ENCODE measurements at places on chromosomes 2 and 18.

DNA sequence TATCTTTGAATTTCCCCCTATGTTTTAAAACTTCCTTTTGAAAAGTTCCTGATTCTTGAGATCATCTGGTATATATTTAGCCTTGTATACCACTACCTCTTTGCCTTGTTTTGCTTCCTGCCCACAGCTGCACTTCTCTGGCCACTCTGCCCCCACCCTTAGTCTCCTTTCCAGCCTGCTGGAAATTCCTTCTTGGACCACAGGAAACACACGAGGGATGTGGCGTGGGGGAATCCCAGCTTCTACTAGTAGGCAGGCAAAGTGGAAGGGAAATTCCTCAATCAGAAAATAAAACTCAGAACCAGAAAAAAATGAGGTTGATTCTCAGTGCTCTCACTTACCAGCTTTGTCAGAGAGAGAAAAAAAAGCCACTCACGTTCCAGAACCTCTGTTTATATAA lies 13.4 kb downstream of the IL18RAP start:
- DNase-seq = no peak

DNA sequence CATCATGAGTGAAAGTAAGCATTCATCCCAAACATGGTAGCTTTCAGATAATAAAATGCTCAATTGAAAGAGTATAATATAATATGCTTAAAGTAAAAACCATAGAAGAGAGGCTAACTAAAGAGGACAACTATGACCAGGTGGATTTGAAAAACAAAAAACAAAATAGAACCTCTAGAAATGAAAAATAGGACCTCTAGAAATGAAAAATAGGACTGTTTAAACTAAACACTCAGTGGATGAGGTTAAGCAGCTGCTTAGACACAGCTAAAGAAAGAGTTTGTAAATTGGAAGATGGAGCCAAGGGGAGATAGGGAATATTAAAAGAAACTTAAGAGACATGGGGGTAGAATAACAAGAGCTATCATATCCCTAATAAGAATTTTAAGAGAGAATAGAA lies 301.6 kb downstream of the BCL2 start:
- no peak for DNase-seq

- DNase-seq = peak; percentile 5
Observed at GRCh38 chr2:169670215-169670651, 24.0 kb downstream of the CFAP210 start.

- no peak for DNase-seq
Observed at GRCh38 chr2:157185476-157186227, 71.9 kb upstream of the GALNT5 start.

- DNase-seq = no peak
Observed at GRCh38 chr2:156790343-156791037, 354.3 kb downstream of the GPD2 start.

GRCh38 chr2:174836377-174836994 lies 72.2 kb upstream of the CHRNA1 start:
- DNase-seq = peak; percentile 81

GRCh38 chr2:175769200-175769599 lies 232.9 kb downstream of the LNPK start:
- peak; percentile 6 for DNase-seq

DNA sequence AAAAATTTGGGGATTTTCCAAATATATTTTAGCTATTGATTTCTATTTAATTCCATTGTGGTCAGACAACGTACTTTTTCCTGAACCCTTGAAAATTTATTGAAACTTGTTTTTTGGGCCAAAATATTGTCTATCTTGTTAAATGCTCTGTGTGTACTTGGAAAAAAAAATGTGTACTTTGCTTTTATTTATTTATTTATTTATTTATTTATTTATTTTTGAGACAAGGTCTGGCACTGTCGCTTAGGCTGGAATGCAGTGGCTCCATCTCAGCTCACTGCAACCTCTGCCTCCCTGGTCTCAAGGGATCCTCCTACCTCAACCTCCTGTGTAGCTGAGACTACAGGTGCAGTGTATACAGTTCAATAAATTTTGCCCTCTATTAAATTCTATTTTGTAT lies 94.6 kb downstream of the TGIF1 start:
- DNase-seq = no peak

DNA sequence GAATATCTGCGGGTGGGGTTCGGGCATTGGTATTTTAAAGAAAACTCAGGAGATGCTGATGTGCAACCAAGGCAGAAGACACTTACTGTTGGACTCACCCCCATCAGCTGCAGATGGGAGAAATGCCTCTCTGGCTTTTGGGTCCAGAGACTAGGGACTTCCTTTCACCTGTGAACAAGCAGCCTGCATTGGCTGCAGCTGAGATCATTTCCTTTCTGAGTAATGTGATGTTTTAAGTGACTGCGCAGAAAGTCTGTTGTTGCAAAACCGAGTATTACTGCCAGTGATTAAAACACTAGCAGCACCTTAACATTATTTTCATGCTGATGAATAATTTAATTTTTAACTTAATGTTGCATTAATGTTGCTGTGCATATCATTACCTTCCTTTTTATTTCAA lies 143.0 kb downstream of the TSN start:
- DNase-seq = peak; percentile 27

DNA sequence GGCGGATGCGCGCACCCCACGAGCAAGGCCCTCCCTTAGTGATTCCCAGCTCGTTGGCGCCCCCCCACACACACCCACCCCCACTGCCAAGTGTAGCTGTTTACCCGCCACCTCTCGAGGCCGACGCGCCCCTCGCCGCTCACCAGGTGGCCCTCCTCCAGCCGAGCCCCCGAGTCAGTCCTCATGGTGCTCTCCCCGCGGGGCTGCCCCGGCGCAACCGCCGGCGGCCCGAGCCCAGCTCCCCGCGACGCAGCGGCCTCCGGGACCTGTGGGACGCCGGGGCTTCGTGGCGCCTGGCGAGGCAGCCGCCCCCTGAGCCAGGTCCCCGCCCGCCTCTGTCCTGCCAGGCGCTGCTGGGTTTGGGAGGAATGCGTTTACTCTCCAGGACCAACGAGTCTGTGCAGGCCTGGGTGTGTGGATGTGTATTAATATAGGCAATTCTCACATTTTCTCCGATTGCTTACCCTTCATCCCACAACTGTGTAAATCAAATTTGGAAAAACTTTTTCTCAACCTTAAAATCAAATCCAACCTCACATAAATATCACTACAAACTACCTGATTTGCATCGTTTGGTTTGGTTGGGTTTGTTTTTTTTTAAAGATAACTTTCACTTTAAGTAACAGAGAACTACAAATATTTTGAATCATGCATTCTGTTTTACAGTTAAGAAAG lies at the start of gene TMEM237:
Gene TMEM237, minus strand, starts transcription at position 288 of the 675 bp plus-strand sequence. Its CDS starts 103 bp downstream, at position 185.
- peak; percentile 44 for DNase-seq
